AG10803 (cell line): ENCODE measurements at places on chromosomes 16 and 17.
A peak's percentile ranks its signal among the peaks of the same experiment; 100 is the strongest.

DNA sequence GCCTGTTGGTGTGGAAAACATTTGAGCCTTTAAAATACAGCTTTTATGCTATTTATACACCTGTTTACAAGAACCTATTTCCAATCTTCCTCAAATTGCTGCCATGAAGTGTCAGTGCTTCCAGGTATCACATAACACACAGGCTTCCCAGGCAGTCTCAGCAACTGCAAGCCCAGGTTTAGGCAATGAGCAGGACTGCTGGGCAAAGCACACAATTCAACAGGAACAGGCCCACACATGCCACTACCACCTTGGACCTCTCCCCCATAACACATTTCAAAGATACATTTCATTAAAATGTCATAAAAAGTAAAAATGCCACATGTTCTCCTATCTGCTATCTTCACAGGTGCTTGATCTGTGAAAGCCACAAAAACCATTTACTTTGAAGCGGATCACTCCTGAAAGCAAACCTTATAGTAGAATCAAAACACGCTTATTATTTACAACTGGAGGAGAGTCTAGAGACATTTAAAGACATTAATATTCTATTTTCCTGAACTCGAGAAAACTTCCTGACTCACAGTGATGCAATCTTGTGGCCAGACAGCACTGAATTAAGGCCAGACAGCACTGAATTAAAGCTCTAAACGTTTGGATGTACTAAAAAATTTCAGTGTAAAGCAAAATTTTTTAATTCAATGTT, 31.5 kb downstream of the ANKFY1 start:
- peak; percentile 66 for DNase-seq

DNA sequence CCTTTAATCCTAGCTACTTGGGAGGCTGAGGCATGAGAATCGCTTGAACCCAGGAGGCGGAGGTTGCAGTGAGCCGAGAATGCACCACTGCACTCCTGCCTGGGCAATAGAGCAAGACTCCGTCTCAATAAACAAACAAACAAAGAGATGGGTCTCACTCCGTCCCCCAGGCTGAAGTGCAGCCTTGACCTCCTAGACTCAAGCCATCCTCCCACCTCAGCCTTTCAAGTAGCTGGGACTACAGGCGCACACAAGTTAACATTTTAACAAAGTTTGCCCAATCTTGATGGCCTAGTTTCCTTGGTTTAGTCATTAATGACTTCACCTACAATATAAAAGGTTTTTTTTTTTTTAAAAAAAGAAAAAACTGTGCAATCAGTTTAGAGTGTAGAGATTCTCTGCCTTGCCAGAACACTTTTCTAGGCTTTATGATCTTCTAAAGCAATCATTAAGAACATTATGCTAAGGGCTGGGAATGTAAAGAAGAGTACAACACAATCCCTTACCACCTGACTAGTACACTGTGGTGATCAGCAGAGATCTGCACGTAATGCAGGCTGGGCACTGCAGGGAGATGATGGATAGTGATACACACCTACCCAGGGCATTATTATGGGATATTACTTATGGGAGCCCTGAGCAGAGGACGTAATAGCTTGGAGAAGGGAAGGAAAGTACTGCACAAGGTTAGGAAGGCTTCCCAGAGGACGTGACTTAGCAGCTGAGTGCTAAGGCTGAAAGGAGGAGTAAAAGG, 6.9 kb downstream of the GOT2 start:
- no peak for DNase-seq

DNA sequence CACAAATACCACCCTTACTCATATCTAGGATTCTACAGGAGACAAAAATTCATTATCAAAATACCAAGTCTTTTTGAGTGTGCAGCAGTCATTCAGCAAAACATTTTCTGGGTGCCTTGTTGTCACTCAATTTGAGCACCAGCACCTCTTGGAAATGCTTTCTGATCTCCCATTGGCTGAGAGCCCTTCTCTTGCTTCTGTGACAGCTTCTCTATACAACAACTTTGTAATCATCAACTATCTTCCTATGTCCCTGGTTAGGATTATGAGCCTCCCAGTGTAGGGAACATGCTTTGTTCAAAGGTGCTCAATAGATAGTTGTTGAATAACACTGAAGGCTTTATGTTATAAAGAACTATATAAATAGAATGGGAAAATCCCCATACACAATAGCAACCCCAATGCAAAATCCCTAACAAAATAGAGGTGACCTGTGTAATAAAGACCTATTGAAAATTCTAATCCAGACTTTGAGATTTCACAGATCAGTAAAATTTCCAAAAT, 10.3 kb upstream of the RAB11FIP4 start:
- DNase-seq = no peak

- no peak for DNase-seq
Measured at GRCh38 chr17:1498233-1498632, 5.7 kb upstream of the MYO1C start.

DNA sequence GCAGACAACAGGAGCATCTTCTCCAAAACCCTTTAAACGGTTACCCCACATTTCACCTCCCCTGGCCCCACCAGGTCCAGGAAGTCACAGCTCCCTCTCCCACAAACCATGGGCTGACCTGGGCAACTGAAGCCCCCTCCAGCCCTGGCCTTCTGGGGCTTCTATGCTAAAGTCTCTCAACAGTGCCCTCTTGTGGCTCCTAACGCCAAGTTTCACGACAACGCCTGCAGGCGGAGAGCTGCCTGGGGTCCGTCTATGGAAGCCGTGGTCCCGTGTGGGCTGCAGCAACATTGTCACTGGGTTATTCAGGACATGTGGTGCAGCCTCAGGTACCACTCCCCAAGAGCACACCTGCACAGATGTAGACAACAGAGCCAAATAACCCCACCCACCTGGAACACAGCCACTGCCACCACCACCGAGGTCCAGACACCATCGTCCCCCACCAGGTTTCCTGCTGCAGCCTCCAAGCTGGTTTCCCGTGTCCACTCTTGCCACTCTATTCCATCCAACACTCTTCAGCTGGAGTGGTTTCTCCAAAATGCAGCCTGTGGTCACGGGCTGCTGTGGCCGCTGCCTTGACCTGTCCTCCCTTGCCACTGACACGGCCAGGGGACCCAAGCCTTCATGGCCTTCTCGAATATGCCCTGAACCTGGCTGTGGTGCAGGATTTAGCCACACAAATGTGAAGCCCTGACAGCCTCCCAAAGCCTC, 19.1 kb downstream of the C16orf95 start:
- DNase-seq = no peak

GRCh38 chr17:78684026-78684425, 98.0 kb downstream of the CYTH1 start:
- DNase-seq = no peak

- no peak for DNase-seq
Measured at GRCh38 chr16:54289242-54289944, 2.8 kb upstream of the IRX3 start.

GRCh38 chr16:81600275-81600674, 155.7 kb downstream of the CMIP start:
- peak; percentile 87 for DNase-seq

GRCh38 chr16:47858333-47858982, 297.3 kb downstream of the ABCC12 start:
- DNase-seq = no peak

- DNase-seq = no peak
Measured at GRCh38 chr17:73419881-73420280, 108.1 kb upstream of the CDC42EP4 start.

- DNase-seq = no peak
Measured at GRCh38 chr16:22739077-22739476, 74.9 kb upstream of the HS3ST2 start.

GRCh38 chr17:60156746-60157145, 7.0 kb downstream of the CA4 start:
- no peak for DNase-seq

- DNase-seq = no peak
Measured at GRCh38 chr16:70381604-70382342, 35.1 kb downstream of the DDX19A start.

DNA sequence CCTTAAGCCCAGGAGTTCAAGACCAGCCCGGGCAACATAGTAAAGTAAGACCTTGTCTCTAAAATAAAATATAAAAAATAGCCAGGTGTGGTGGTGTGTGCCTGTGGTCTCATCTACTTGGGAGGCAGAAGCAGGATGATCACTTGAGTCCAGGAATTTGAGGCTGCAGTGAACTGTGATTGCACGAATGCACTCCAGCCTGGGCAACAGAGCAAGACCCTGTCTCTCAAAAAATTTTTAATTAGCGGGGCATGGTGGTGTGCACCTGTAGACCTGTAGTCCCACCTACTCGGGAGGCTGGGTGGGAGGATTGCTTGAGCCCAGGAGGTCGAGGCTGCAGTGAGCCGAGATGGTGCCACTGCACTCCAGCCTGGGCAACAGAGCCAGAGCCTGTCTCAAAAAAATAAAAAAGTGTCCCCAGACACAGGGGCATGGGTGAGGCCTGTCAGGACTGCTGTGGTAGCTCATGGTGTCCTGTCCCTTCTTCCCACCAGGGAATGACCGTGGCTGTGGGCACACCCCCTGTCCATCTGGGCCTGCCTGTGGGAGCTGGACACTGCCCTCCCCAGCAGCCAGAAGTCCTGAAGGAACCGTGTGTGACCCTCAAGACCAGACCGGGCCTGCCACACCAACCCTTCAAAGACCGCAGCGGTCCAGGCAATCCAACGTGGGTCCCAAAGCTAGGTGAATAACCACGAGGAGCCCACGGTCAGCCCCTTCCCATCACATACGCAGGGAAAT, 30.8 kb upstream of the GAA start:
- DNase-seq = peak; percentile 8

- peak; percentile 39 for DNase-seq
Measured at GRCh38 chr16:11327277-11328171, 17.7 kb upstream of the RMI2 start.

DNA sequence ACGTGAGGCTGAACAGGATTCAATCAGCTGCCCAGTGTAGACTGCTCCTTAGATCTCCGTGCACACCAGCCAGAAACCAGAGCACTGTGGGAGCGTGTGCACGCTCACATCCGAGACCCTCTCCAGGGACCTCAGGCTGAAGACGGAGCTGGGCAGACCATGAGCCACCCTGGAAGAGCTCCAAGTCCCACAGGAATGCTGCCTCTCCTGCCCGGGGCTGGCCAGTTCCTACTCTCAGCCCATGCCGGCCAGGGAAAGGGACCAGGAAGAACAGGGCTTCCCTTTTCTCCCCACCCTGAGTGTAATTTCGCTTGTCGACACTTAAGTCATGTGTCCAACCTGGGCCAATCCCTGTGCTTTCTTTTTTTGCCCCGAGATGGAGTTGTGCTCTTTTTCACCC, 6.9 kb downstream of the ALYREF start:
- DNase-seq = peak; percentile 9

DNA sequence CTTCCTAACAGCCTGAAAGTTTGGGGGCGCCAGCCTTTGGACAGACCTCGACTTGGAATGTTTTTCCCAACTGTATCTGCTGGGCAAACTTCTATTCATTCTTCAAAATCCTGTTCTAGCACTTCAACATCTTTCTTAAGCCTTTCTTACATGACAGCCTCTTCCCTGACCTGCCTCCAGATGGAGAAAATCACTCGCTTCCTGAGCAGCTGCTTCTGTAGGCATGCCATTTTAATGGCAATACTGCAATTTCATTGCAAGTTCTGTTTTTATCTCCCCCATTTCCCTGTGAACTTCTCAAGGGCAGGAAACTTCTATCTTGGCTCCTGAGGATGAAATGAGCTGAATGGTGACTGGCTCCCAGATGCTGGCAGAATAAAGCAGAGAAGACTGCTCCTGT, 128.8 kb upstream of the ASIC2 start:
- DNase-seq = no peak

DNA sequence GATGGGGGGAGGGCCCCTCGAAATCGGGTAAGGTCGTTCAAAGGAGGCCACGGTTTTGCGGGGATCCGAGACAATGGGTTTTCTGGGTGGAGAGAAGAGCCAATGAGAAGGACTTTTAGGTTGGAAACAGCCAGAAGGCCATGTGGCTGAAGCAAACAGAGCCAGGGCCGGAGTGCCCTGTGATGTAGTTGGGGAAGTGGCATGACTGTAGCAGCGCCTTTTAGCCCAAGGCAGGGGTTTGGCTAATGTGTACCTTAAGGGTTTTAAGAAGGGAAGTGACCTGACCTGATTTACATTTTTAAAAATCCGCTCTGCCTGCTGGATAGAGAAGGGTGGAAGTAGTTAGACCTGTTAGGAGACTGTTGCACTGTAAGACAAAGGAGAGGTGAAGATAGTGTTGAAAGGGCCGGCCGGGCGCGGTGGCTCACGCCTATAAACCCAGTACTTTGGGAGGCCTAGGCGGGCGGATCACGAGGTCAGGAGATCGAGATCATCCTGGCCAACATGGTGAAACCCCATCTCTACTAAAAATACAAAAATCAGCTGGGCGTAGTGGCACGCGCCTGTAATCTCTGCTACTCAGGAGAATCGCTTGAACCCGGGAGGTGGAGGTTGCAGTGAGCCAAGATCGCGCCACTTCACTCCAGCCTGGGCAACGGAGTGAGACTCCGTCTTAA, 1.0 kb downstream of the LYRM1 start:
- DNase-seq = peak; percentile 52

GRCh38 chr16:67183-67791, 5.1 kb downstream of the RHBDF1 start:
- DNase-seq = no peak

- DNase-seq = peak; percentile 47
Measured at GRCh38 chr16:14003074-14003570, 68.0 kb upstream of the MRTFB start.

GRCh38 chr17:4788807-4789700, at the start of gene GLTPD2:
Gene GLTPD2 (plus strand): TSS chr17:4788964. CDS start chr17:4789012, 48 bp downstream.
- DNase-seq = no peak

DNA sequence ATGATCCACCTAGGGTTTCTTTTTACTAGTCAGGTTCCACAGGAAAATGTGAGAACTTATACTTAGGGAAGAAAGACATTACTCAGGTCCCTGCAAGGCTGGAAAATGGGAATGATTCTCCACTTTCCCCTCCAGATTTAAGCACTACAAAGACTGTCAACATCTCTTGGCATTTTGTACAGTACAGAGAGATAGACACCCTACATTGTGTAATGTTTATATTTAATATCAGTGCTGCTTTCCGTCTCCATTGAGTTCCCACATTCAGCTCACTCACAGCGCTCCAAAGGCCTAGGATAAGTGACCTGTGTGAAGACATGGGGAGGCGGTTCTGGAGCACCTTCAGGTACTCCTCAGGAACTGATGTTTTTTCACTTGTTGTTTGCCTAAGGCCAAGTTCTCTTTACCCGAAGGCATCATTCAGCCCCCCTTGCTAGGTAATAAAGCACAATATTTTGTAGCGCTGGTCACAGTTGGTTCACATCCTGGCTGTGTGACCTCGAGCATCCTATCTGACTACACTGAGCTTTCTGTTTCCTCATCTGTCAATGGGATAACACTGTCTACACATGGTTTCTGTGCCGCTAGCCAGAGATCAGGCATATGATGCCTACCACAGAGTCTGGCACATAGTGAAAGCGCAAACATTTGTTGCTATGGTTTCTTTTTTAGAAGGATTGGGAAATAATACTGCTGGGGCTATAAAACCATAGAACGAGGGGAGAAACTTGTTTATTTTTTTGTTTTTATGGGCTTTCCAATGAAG, 226.6 kb downstream of the ZFHX3 start:
- no peak for DNase-seq
